ENCODE measurements at places on chromosomes 16 and 17. TPM values are rescaled to one million over a fixed set of nuclear protein-coding genes. Genes with fewer than 3 reads are reported as not detected.

GRCh38 chr17:82497483-82498405, 21.8 kb upstream of the FOXK2 start:
- no peaks in the 10 kb centered on the region for H3K4me1 ChIP-seq
- peak overlapping the region; percentile 95 for H3K27ac ChIP-seq

DNA sequence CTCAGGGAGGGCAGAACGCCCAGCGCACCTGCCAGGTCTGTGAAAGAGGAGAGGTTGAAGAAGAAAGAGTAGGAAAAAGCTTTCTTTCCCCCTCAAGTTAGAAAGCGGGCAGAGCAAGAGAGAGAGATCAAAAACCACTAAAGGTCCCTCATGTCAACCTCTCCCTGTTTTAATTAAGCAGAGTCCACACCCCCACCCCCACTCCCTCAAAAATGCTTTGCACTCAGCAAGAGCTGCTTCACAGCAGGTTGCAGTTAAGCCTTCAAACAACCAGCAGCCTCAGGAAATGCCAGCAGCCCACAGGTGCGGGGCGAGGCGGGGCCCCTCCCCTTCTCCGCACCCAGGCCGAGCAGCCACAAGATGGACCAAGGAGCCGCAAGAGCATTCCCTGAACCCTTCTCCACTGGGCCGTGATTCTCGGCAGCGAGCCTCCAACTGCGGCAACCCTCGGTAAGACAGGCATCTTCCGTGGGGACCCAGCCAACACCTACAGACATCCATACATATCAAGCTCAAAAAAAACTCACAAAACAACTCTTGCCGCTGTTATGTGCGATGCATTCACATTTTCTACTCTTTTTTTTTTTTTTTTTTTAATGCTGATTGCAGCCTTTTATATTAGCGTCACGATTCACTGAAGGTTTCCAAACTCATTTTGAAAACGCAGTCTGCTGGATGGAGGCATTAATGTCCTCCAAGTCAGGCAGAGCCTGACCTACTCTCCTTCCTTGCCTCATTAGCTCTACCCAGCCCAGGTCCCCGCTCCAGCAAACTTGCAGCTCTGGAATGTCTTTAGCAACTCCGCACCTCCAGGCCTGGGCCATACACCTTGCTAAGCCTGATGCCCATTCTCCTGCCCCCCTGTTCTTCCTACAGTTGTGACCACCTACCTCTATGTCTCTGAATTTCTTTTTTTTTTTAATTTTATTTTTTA, 66.1 kb downstream of the AXIN2 start:
- no peak overlapping the region for H3K27ac ChIP-seq
- no peak overlapping the region for H3K4me3 ChIP-seq
- no peaks in the 10 kb centered on the region for H3K4me1 ChIP-seq
- H3K36me3 ChIP-seq = no peaks in the 10 kb centered on the region

GRCh38 chr16:1125471-1125870, 27.4 kb upstream of the CACNA1H start:
- DNase-seq = no peak
- H3K27me3 ChIP-seq = no peaks in the 10 kb centered on the region
- H3K27ac ChIP-seq = no peak overlapping the region
- H3K4me1 ChIP-seq = no peaks in the 10 kb centered on the region
- no peak overlapping the region for H3K4me3 ChIP-seq

GRCh38 chr17:44424828-44425461, 35.5 kb upstream of the ITGA2B start:
- DNase-seq = no peak
- no peaks in the 10 kb centered on the region for H3K27me3 ChIP-seq
- peaks cover 50% of the 10 kb centered on the region for H3K36me3 ChIP-seq
- H3K4me1 ChIP-seq = no peaks in the 10 kb centered on the region

DNA sequence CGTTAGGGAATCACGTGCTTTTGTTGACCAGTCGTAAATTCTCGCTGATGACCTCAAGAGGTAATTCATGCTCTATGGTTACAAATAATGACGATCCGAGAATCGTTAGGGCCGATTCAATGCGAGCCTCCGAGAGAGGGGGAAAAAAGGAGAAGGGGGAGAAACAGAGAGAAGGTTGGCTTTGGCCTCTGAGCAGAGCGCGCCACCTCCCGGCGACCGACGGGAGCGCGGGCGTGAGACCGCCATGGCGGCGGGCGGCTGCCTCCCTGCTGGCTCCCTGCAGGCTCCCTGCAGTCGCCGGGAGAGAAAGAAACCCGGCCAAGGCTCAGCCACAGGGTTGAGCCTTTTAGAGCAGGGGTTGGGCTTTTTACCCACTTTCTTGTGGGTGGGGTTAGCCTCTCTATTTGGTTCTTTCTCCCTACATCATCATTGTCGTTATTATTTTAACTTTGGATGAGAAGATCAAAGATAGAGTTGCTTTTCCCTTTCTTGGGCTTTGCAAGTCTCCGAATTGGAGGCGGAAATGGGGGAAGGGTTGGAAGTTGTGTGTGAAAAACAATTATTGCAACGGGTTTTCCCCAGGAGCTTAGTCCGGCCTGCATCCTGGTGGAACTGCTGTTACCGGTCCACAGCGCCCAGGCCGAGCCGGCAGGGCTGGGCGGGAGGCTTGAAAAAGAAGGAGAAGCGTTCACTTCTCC, 410 bp upstream of the HOXB5 start:
- no peaks in the 10 kb centered on the region for H3K36me3 ChIP-seq
- H3K4me1 ChIP-seq = peaks cover 45% of the 10 kb centered on the region
- no peak overlapping the region for H3K27ac ChIP-seq
- H3K27me3 ChIP-seq = peaks cover 67% of the 10 kb centered on the region
- H3K4me3 ChIP-seq = peak overlapping the region; percentile 5

Gene ZP2
- total RNA-seq = not detected

DNA sequence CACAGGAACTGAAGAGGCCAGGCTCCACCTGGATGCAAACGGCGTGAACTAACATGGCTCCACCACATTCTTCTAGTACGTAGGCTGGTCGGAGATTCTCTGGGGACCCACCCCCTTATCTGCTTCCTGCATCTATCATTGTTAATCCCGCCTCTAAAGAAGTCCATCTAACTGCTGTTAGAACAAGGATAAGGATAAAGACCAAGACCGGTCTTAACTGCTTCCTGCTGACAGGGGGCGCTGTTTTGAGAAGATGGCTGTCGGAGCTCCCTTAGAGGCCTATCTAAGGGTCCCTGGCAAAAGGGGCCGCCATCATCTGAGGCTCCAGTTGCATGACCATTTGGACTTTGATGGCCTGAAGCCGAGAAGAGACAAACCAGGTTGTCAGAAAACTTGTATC, 25.8 kb upstream of the TNFSF12 start:
- H3K27me3 ChIP-seq = no peaks in the 10 kb centered on the region
- no peak for DNase-seq
- no peak overlapping the region for H3K4me3 ChIP-seq

DNA sequence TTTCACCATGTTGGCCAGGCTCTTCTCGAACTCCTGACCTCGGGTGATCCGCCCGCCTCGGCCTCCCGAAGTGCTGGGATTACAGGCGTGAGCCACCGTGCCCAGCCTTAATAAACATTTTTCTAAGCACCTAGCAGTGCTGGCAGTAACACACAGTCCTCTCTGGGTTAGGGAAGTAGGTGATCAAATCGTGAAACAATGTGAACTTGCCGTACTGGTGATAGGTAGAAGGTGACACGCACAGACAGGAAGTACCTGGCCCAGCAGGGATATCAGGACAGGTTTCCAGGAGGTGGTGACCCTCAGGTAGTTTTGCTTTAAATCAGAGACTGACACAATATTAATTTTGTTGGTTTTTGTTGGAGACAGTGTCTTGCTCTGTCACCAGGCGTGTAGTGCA, 4.5 kb downstream of the PLD2 start:
- DNase-seq = no peak
- H3K4me3 ChIP-seq = no peak overlapping the region
- no peaks in the 10 kb centered on the region for H3K27me3 ChIP-seq
- H3K27ac ChIP-seq = no peak overlapping the region
- peaks cover 16% of the 10 kb centered on the region for H3K36me3 ChIP-seq
- no peaks in the 10 kb centered on the region for H3K4me1 ChIP-seq

GRCh38 chr16:314795-315299, 31.9 kb downstream of the PDIA2 start:
- no peaks in the 10 kb centered on the region for H3K27me3 ChIP-seq
- no peak overlapping the region for H3K4me3 ChIP-seq
- H3K27ac ChIP-seq = no peak overlapping the region
- H3K36me3 ChIP-seq = peaks cover 24% of the 10 kb centered on the region

DNA sequence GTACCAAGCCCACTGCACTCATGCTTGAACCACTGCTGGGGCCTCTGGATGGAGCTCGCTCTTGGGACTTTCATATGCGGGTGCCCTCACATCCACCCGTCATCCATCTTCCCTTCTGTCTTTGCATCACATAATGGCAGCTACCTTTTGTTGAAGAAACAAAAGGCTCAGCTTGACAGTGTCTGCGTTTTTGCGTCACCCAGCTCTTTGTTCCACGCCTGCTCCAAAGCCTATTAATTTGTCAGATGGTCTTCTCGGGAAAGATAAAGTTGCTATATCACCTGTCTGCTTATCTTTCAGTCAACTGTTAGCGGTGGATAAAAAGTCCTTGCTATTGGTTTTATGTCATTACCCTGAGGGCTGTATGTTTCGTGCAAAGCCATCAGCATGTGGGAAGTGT, 18.1 kb upstream of the BCO1 start:
- H3K36me3 ChIP-seq = no peaks in the 10 kb centered on the region
- H3K27me3 ChIP-seq = no peaks in the 10 kb centered on the region
- H3K27ac ChIP-seq = no peak overlapping the region
- no peaks in the 10 kb centered on the region for H3K4me1 ChIP-seq

DNA sequence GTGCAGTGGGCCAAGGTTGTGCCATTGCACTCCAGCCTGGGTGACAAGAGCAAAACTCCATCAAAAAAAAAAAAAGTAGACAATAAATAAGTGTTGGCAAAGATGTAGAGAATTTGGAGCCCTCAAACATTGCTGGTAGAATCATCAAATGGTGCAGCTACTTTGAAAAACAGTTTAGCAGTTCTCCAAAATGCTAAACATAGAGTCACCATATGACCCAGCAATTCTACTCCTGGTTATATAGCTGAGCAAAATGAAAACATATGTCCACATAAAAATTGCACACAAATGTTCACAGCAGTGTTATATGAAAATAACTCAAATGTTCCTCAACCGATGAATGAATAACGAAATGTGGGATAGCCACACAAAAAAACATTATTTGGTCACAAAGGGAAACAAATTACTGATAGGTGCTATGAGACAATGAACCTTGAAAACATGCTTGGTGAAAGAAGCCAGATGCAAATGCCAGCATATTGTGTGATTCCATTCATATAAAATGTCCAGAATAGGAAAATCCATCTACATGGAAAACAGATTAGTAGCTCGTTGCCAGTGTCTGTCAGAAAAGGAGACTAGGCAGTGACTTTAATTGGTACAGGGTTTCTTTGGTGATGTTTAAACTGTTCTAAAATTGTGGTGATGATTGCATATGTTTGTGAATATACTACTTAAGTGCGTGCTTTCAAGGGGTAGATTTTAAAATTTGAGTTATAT, 12.7 kb upstream of the RABEP1 start:
- no peak overlapping the region for H3K4me3 ChIP-seq
- H3K27ac ChIP-seq = no peak overlapping the region
- H3K27me3 ChIP-seq = no peaks in the 10 kb centered on the region
- no peaks in the 10 kb centered on the region for H3K36me3 ChIP-seq
- no peak for DNase-seq

GRCh38 chr16:17457997-17458396, 12.8 kb downstream of the XYLT1 start:
- no peak for DNase-seq
- H3K4me1 ChIP-seq = no peaks in the 10 kb centered on the region
- H3K36me3 ChIP-seq = no peaks in the 10 kb centered on the region
- no peaks in the 10 kb centered on the region for H3K27me3 ChIP-seq
- no peak overlapping the region for H3K4me3 ChIP-seq

GRCh38 chr17:11898526-11899235, 98.6 kb downstream of the ZNF18 start:
- DNase-seq = no peak
- no peaks in the 10 kb centered on the region for H3K27me3 ChIP-seq
- no peaks in the 10 kb centered on the region for H3K4me1 ChIP-seq
- H3K27ac ChIP-seq = no peak overlapping the region
- H3K36me3 ChIP-seq = no peaks in the 10 kb centered on the region
- no peak overlapping the region for H3K4me3 ChIP-seq

DNA sequence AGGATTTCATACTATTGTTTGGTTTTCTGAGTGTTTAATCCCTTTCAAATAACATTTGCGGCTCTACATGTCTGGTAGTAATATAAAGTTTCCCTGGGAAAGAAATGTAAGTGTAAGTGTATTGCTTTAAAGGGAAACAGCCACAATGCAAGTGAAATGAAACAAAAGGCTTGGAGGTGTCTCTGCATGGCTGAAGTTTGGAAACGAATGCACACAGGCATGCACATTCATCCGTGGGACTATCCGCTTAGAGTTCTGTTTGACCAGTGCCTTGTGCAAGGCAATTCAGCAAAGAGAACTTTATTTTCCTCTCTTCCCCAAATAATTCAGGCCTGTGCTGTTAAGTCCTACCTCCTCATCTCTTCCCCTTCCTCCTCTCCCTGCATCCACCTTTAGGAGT, 56.1 kb upstream of the MRTFB start:
- H3K27ac ChIP-seq = peak overlapping the region; percentile 81
- no peak for DNase-seq
- H3K27me3 ChIP-seq = no peaks in the 10 kb centered on the region

GRCh38 chr16:81553080-81553813, 108.6 kb downstream of the CMIP start:
- no peak overlapping the region for H3K4me3 ChIP-seq
- H3K36me3 ChIP-seq = no peaks in the 10 kb centered on the region

Gene TBC1D28
- total RNA-seq = not detected

DNA sequence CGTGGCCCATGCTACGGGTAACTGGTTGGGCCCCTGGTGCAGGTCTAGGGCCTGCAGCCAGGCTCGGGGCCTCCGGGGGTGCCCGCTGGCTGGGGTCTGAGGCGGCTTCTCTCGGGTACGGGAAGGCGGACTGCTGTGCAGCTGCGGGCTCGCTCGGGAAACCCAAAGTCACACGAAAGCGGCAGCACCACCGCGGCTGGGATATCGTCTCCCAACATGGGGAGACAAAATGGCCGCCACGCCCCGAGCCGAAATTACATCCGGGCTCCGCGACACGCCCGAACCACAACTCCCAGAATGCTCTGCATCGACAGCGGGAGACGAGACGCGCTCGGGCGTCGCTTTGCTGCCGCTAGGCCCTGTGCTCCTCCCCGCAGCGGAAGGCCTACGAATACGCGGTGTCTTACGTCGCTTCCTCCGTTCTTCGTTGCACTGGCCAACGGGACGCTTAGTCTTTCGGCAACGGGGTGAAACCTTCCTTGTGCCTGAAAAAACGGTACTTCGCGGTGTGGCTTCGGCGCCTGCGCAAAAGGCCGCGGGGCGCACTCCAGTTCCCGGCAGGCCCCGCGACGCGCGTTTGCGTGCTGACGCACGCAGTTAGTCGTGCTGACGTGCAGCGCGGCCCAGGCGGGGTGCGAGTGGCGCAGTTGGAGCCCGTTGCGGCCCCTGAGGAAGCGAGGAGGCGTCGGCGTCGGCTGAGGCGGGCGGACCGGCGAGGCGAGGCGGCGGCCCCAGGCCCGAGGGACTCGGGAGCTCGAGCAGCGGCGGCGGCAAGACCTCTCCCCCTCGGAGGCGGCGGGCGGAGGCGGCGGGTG, at the start of gene SRRM2:
SRRM2 (plus strand) TSS at position 604 of the 815 bp plus-strand sequence. CDS start 3,727 bp downstream, outside the sequence.
- no peaks in the 10 kb centered on the region for H3K27me3 ChIP-seq
- peak within 1 kb of the TSS; percentile 98 for H3K4me3 ChIP-seq
- H3K36me3 ChIP-seq = peaks cover 5% of the 10 kb centered on the region
- no peaks in the 10 kb centered on the region for H3K4me1 ChIP-seq

GRCh38 chr17:59607061-59607460, 12.6 kb upstream of the CLTC start:
- DNase-seq = no peak
- H3K27me3 ChIP-seq = no peaks in the 10 kb centered on the region
- H3K36me3 ChIP-seq = peaks cover 65% of the 10 kb centered on the region

- no peak for DNase-seq
- no peaks in the 10 kb centered on the region for H3K27me3 ChIP-seq
- peaks cover 60% of the 10 kb centered on the region for H3K4me1 ChIP-seq
- peaks cover 14% of the 10 kb centered on the region for H3K36me3 ChIP-seq
- peak overlapping the region; percentile 94 for H3K27ac ChIP-seq
- peak overlapping the region; percentile 57 for H3K4me3 ChIP-seq
These were observed 504 bp downstream of the MAZ start for GRCh38 chr16:29806641-29807425.

Measured in right atrium auricular region (tissue), 2 donors.